ENCODE measurements at places on chromosomes 16 and 17. TPM values are rescaled to one million over a fixed set of nuclear protein-coding genes. Genes with fewer than 3 reads are reported as not detected.

CCDC200 gene
- 6.2 TPM for polyA plus RNA-seq

DNA sequence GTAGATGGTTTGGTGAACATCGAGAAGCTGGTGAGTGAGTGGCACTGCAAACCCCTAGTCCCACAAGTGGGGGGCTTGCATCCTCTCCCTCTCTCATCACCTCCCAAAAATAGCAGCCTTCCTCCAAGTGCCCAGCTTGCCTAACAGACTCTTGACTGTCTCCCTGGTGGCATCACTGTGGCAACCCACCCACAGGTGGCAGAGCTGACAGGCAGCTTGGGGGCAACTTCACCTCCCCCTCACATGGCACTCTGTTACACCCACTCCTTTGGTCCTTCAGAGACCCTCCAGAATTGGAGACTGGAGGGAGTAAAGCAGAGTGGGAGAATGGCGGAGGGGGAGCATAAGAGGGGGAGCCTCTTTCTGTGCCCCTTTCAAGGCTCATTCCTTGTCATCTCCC is 15.7 kb downstream of the RAPGEFL1 start:
- DNase-seq: no peak

- DNase-seq: no peak
Observed at GRCh38 chr17:6815775-6816174, 15.8 kb downstream of the TEKT1 start.

- no peak for DNase-seq
Observed at GRCh38 chr16:57471852-57472664, 9.6 kb downstream of the POLR2C start.

All from left renal pelvis (tissue), 4 donors.